ENCODE measurements at places on chromosomes 12 and 14.
A peak's percentile ranks its signal among the peaks of the same experiment; 100 is the strongest.

- DNase-seq = no peak
Observed at GRCh38 chr12:110775997-110776396, 33.3 kb upstream of the PPP1CC start.

- DNase-seq = peak; percentile 17
Observed at GRCh38 chr14:37579274-37579673, 15.8 kb downstream of the FOXA1 start.

- no peak for DNase-seq
Observed at GRCh38 chr12:121783766-121784165, 9.7 kb downstream of the RHOF start.

DNA sequence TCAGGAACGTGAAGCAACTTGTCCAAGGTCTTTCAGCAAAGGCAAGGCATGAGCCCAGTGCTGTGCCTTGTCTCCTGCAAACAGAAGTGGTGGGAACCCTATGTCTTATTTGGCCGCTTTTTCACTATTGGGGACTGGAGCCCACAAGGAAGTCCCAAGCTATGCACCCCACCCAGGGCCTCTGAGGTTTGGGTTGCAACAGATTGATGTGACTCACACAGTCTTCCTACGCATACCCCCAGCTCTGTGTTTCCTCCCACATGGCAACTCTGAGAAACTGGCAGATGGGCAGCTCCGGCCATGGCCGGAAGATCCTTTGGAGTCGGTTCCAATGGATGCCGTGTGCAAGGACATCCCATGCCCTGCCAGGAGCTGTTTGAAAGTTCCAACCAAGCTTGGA is 28.3 kb upstream of the CMKLR1 start:
- no peak for DNase-seq

GRCh38 chr14:60304509-60304908 is 55.5 kb downstream of the PPM1A start:
- DNase-seq = no peak

GRCh38 chr12:572532-572899 is 90.7 kb downstream of the NINJ2 start:
- DNase-seq = no peak

GRCh38 chr12:24360907-24361306 is 411.4 kb upstream of the SOX5 start:
- no peak for DNase-seq

GRCh38 chr12:92759634-92760268 is 57.0 kb downstream of the PLEKHG7 start:
- DNase-seq = no peak

GRCh38 chr12:29844667-29845066 is 60.9 kb upstream of the TMTC1 start:
- DNase-seq = no peak

DNA sequence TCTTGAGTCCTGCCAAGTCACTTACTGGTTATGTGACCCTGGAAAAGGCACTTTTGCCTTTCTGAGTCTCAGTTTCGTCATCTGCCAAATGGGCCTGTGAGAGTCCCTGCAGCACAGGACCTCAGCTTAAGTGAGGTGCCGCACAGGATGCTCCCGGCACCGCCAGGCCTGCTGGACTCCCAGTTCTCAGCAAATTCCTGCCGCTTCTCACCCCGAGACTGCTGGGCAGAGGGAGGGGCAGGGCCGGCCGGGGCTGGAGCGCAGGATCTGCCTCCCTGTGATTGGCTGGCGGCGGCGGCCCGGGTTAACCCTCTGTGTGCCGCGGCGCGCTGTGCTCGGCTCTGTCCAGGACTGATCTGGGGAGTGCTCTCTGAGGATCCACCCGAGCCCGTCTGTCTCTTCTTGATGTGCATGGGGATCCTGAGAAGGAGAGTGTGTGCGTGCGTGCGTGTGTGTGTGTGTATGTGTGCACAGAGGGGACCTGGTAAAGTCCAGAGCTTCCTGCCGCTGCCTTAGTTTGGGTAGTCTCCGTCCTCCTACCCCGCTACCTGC is 8.6 kb downstream of the SETD1B start:
- peak; percentile 85 for DNase-seq

GRCh38 chr14:104512771-104513640 is 66.6 kb upstream of the C14orf180 start:
- no peak for DNase-seq

- DNase-seq = no peak
Observed at GRCh38 chr12:124814741-124815613, 48.7 kb downstream of the SCARB1 start.

- DNase-seq = no peak
Observed at GRCh38 chr14:32756173-32756572, 182.5 kb upstream of the NPAS3 start.

DNA sequence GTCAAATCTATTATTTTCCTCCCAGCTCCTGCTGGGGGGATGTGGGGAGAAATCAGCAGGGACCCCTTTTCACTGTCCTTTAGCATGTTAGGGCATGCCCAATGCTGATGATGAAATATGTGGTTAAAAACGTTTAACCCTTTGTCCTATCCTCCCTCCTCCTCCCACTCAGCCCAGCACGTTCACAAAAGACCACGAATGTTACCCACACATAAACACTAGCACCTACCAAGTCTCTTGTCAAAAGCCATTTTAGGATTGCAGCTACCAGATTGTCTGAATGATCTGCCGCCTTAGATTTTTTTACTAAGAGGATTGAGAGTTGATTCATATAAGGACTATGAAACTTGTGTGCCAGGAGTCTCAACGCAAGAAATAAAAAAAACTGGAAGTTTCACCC is 70.4 kb downstream of the TBK1 start:
- DNase-seq = peak; percentile 67

DNA sequence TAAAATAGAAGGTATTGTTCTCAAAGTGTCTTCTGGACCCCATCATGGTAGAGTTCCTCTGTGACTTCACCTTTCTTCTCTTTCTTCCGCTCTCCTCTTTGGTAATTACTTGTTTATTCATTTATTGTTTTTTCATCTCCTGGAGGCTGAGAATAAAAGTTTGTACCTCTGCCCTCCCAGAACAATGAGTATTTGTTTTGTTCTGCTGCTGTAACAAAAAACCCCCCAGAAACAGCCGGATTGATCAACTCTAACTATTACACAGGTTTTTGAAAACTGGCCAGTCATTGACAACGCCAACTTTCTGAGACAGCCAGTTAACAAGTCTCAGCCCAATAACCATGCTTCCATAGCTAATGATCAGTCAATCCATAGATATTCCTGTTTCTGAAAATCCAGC is 8.2 kb upstream of the DICER1 start:
- DNase-seq = no peak

DNA sequence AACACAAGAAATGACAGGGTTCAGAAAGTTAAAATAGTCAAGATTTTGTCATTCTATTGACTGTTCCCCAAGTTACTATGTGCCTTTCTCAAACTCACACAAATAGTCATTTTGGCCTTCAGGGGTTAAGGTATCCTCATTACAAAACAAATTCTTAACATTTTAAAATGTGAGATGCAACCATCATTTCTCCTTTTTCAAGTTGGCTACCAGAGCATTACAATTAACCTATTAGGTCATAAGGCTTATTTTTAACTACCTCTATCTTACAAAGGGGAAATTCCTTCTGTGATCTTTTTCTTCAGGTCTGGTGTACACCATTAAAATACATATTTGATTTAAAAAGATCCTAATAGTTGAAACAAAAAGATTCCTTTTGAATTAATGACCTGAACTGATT is 61.2 kb downstream of the SLC38A1 start:
- no peak for DNase-seq

- no peak for DNase-seq
Observed at GRCh38 chr12:99352269-99352668, 295.3 kb upstream of the GARIN6 start.

- DNase-seq = no peak
Observed at GRCh38 chr12:122959566-122960192, 6.6 kb downstream of the ABCB9 start.

DNA sequence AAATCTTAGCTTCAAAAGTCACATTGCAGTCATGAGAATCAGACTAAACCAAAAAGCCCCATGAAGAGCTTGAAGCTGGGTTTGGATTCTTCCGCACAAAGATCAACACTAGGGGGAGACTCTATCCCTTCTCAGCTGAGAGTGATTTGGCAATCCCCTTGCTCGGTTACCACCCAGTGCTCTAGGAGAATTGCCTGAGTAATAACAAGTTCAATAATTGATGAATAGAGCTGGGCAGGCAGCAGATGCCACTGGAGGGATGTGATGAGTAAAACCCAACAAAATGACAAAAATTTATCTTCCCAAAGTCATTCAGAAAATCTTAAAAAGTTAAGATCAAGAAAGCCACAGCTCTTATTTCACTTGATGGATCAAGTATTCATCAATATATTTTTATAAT is 185.6 kb upstream of the ARID2 start:
- peak; percentile 8 for DNase-seq

DNA sequence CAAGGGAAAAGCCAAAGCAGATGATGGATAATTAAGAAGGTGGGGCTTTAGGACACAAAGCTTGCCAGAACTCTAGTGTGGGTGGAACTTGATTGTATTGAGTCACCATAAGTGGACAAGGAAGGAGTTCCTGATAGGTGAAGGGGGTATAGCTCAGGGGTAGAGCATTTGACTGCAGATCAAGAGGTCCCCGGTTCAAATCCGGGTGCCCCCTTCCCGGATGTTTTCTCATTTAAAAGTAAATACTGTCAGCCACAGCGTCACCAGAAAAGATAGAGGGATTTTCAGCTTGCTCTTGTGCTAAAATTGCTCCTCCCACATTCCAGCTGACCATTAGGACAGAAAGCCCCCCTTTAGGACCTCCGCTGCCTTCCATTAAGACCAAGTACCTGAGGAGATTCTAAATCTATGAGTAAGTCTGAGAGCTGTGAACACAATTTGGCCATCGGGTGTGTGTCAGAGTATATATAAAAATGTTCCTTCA is 36.6 kb downstream of the DCAF4 start:
- DNase-seq = peak; percentile 76

DNA sequence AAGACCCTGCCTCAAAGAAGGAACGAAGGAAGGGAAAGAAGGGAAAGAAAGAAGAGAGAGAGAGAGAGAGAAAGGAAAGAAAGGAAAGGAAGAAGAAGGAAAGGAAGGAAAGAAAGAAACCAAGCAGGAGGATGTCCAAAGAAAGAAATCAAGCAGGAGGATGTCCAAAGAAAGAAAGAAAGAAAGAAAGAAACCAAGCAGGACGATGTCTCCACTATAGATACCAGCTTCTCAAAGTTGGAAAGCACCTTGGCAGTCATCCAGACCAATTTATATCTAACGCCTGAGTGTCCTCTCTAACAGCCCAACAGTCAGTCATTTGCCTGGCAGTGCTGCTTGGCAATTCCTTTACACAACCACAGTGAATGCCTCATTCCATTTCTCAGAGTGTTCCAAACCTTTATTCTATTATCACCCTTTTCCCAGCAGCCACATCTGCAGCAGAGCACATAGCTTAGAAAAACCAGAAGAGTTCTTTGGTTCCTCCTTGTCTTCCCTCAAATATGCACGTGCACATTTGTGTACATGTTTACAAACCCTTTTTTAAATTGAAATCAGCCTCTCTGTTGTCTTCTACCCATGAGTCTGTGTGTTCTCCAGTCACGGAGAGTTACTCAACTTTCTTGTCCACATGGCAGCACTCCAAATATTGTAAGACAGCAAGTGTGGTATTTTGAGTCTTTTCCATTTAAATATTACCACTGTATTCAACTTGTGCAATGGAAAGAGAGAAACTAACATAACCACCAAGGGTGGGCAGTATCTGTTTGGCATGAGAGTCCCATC is 138.4 kb downstream of the STXBP6 start:
- DNase-seq = peak; percentile 32

DNA sequence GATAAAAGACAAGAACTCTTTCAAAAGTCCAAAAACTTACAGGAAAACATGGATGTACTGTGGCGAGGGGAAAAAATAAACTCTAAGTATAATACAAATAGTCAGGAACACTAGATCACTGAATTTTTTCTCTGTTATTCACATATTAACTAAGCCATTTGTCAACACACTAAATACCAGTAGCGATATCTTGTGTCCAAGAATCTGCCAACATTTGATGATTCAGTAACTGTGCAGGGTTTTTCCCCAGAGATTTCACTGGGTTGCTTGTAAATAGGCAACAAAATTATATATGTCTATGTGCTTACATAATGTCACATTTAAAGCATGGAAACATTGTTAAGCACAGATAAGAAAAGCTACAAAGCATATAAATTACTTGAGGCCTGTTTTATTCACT is 205.9 kb downstream of the KIF21A start:
- no peak for DNase-seq

DNA sequence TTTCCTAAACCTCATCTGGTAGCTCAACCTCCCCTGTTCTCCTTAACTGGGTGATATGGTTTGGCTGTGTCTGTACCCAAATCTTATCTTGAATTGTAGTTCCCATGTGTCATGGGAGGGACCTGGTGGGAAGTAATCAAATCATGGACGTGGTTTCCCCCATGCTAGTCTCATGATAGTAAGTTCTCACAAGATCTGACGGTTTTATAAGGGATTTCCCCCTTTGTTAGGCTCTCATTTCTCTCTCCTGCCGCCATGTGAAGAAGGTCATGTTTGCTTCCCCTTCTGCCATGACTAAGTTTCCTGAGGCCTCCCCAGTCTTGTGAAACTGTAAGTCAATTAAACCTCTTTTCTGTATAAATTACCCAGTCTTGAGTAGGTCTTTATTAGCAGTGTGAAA is 19.5 kb downstream of the COX16 start:
- DNase-seq = no peak

GRCh38 chr14:52690983-52691760 is 4.2 kb downstream of the ERO1A start:
- DNase-seq = no peak

- DNase-seq = no peak
Observed at GRCh38 chr12:75660805-75661404, 149.5 kb upstream of the KRR1 start.

DNA sequence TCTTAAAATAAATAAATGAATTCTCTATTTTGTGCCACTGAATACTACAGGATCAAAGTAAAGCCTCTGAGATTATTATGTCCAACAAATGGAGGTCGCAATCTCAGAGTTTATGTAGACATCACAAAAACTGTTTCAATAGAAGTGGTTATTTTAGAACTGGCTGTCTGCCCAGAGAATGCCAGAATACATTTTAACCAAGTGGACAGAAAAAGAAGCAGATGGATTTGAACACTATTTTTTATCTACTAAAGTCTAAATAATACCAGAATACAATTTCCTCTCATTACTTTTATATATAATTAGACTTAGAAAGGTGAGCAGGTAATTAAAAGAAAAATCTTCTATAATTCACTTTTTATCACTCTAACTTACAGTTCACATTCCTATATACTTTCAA is 118.3 kb downstream of the MED13L start:
- peak; percentile 57 for DNase-seq

DNA sequence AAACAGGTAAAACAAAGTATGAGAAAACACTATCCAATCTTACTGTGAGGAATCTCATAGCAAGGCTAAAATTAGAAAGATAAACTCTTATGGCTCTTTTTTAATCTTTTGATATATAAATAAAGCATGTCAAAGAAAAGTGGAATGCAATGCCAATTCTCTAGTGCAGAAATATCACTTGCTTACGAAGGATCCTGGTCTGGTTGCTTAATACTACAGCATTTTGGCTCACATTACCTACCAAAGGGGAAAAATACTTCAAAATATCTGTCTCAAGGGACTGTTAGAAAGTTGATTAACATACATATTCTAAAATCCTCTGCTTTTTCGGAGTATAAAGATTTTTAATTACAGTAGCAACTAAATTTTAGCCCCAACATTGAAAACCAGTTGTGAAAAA is 21.4 kb downstream of the AREL1 start:
- no peak for DNase-seq

GRCh38 chr14:94282991-94283723 is 9.9 kb downstream of the SERPINA10 start:
- DNase-seq = no peak
